Articular chondrocyte of knee joint (primary cell): ENCODE measurements at places on chromosomes 3 and 15. TPM values are rescaled to one million over a fixed set of nuclear protein-coding genes. Genes with fewer than 3 reads are reported as not detected.

AP3S2 gene
- 61.3 and 84.5 TPM in 2 replicates for total RNA-seq

NDN gene
- total RNA-seq: 71.0 and 81.0 TPM in 2 replicates

GOLGA8S gene
- 0.13 and 0.22 TPM in 2 replicates for total RNA-seq

PTPRG gene
- total RNA-seq: 73.2 and 110 TPM in 2 replicates

LMAN1L gene
- total RNA-seq: 0.11 TPM in 1 of 2 replicates, not detected in the other

PIERCE2 gene
- 3.8 and 4.6 TPM in 2 replicates for total RNA-seq

MDFIC2 gene
- not detected in 2 replicates for total RNA-seq

CNTN4 gene
- total RNA-seq: not detected in 2 replicates

ECE2 gene
- not detected in 2 replicates for total RNA-seq

CPLX3 gene
- total RNA-seq: not detected in 2 replicates

SNX22 gene
- total RNA-seq: 0.13 and 0.32 TPM in 2 replicates

PFKFB4 gene
- total RNA-seq: 12.5 and 13.3 TPM in 2 replicates

SLC22A13 gene
- total RNA-seq: 0.86 and 1.0 TPM in 2 replicates

NPAP1 gene
- 0.11 TPM in 1 of 2 replicates, not detected in the other for total RNA-seq

P2RY14 gene
- total RNA-seq: not detected in 2 replicates

RETNLB gene
- not detected in 2 replicates for total RNA-seq

EPHA3 gene
- 0.26 and 0.54 TPM in 2 replicates for total RNA-seq

CLDN16 gene
- not detected in 2 replicates for total RNA-seq

ARRDC4 gene
- total RNA-seq: 7.7 and 15.1 TPM in 2 replicates

PLOD2 gene
- 345 and 363 TPM in 2 replicates for total RNA-seq

TRPM7 gene
- total RNA-seq: 131 and 139 TPM in 2 replicates

PATL2 gene
- total RNA-seq: 0.78 and 0.86 TPM in 2 replicates

UTS2B gene
- 0.52 and 1.3 TPM in 2 replicates for total RNA-seq

GOLGA6L7 gene
- total RNA-seq: not detected in 2 replicates

RASGRF1 gene
- not detected in 2 replicates for total RNA-seq

SH2D7 gene
- not detected in 2 replicates for total RNA-seq

PLAAT1 gene
- not detected in 2 replicates for total RNA-seq

STAC gene
- 0.13 and 0.65 TPM in 2 replicates for total RNA-seq

CAND2 gene
- 6.7 and 6.9 TPM in 2 replicates for total RNA-seq

NOX5 gene
- 0.22 and 0.26 TPM in 2 replicates for total RNA-seq

ST8SIA2 gene
- not detected in 2 replicates for total RNA-seq

CCR9 gene
- not detected in 2 replicates for total RNA-seq

DRD3 gene
- not detected in 2 replicates for total RNA-seq

IL20RB gene
- total RNA-seq: 0.65 and 0.91 TPM in 2 replicates

SI gene
- not detected in 2 replicates for total RNA-seq

TBL1XR1 gene
- 481 and 541 TPM in 2 replicates for total RNA-seq

GP5 gene
- under 0.01 and 0.13 TPM in 2 replicates for total RNA-seq

SYNPR gene
- not detected in 2 replicates for total RNA-seq

CAPN3 gene
- 1.8 and 1.9 TPM in 2 replicates for total RNA-seq

FOXB1 gene
- not detected in 2 replicates for total RNA-seq

SOX14 gene
- not detected in 2 replicates for total RNA-seq

TMEM108 gene
- under 0.01 TPM in 1 of 2 replicates, not detected in the other for total RNA-seq

BCL2A1 gene
- total RNA-seq: 0.43 and 1.7 TPM in 2 replicates

TICRR gene
- total RNA-seq: 2.4 and 2.9 TPM in 2 replicates

GABRB3 gene
- 0.13 and 2.7 TPM in 2 replicates for total RNA-seq
